Cerebellar nuclear complex (tissue), 1 donor: ENCODE measurements at places on chromosomes 16 and 17.

GRCh38 chr16:87926246-87927194 lies 9.8 kb downstream of the CA5A start:
- no peak for DNase-seq

GRCh38 chr16:3362931-3363330 lies 7.2 kb downstream of the OR2C1 start:
- no peak for DNase-seq

DNA sequence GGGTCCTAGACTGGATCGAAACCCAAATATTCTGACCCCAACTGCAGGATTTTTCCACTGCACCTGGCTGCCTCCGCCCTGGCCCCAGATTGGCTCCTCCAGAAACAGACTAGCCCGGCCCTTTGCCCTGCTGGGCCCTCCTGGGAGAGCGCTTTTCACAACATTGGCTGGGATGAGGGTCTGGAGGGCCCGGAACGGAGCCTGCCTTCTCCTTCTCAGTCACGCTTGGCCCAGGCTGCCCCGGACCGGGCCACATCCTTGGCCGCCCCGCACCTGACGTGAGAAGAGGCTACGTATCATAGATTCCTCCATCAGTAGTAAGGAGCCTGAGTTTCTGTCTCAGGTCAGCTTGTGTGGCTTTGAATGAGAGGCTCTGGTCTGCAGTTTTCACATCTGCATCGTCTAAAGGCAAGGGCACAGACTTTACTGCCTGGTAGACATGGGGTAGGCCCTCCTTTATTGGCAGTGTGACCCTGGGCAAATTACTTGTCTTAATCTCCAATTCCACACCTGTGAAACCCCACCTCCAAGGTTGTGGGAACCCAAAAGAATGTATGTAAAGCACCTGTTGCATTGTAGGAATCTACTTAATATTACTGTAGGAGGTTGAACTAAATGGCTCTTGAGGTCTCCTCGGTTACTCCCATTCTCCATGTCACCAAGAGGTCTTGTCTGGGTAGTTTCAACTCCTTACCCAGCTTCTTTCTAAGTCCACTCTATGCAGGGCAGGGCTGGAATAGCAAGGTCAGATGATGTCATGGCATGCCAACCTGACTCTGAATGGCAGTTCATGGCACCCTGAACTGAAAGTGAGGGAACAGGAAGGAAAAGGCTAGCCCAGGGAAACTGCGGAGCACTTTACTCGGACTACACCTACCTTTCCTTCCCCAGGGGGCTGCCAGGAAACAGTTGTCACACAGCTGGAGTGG lies 661 bp downstream of the LRRC3C start:
- no peak for DNase-seq

DNA sequence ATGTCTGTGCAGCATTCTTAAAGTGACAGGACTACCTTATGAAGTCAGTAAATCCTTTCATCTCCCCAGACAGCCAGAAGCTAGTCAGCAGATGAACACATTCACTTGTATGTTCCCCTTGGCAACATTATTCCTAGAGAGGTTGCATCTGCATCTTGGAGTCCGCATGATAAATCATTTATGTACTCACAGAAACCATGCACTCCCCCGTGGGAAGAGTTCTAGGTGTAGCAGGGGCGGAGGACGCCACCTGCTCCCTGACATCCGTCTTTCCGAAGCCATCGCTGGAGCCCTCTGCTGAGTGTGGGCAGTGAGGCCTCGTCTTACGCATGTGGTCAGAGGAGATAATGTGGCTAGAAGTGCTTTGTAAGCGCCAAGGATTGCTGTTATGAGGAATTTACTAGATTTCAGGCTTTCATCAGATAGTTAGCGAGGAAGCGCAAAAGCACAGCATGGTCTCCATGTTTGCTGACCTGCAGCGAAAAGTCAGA lies 144.5 kb downstream of the RPTOR start:
- DNase-seq: no peak

DNA sequence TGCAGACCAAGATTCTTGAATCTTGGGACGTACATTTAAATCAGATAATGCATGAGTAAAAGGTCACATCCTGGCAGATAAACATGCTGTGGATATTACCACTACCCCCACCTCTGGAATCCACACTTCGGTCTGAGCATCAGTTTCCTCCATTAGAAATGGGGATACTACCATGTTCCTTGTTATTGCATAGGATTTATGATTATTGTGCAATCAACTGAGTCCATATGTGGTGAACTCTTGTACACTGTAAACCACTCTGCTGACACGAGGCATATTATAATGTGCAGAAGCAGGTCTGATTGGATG lies 108.7 kb downstream of the VAT1L start:
- no peak for DNase-seq

DNA sequence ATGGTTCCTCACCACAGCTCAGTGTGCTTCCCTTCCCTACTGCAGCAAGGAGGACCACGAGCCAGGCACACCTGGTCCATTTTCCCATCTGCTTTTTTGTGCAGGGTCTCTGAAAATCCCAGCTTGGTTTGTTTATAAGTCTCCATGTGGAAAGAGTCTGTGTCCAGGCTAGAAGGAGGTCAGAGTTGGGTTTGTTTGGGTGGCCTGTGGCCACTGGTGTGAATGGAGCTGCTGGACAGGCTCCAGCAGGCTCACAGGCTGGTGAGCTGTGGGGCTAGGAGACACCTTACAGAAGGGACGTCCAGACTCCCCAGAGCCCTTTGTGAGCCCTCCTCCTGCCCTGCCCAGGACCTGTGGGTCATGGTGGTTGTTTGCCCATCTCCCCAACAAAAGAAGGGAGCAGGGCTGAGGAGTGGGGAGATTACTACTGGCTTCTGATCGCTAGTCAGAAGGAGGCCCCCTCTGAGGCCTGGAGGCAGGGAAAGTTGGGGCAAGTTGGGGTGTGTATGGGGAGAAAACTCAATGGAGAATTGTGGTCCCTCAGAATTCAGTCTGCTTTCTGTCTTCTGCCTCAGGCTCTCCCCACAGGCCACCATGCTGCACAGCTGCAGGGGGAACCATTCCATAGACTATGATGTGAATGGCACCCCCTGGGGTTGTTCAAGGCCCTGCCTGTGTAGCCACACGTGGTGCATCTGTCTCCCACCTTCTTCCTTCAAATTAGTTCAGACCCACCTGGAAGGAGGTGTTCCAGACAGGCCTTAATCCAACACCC lies 4.1 kb downstream of the RARA start:
- no peak for DNase-seq

GRCh38 chr16:84889066-84889465 lies 69.3 kb downstream of the CRISPLD2 start:
- no peak for DNase-seq
